Naive thymus-derived CD4-positive, alpha-beta T cell (primary cell): ENCODE measurements at places on chromosomes 3 and 15. TPM values are rescaled to one million over a fixed set of nuclear protein-coding genes. Genes with fewer than 3 reads are reported as not detected.
A peak's percentile ranks its signal among the peaks of the same experiment; 100 is the strongest.

DNA sequence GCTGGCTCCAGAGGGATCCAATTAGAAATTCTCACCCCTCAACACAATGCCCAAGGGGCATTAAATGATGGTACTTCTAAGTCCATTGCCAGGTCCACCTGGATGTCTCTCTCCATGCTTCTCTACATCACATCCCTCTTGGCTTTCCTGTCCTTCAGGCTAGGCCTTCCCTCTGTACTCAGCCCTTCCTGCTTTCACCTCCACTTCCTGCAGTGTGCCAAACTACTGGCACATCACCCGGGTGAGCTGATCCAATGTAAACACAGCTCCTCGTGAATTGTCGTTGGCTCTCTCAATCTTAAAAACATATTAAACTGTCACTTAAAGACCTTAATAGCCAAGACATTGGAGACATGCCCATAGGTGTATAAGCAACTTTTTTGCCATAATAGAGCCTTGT is 4.0 kb downstream of the LMCD1 start:
- DNase-seq: no peak

GRCh38 chr15:55499151-55499550 is 8.9 kb downstream of the DNAAF4 start:
- no peak for DNase-seq

DNA sequence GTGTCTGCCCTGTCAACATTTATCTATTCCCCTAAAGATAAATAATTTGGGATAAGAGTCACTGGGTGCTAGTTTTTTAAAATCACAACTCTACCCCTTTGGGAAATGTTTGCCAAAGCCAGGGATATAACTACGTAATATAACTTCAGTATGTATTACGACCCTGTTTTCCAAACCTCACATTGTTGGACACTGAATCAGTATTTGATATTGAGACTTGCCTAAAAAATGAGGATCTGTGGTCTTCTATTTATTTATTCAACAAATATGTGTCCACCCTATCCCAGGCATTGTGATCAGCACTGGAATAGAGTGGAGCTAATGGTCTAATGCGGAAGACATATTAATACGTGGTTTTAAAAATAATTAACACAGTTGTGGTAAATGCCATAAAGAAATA is 4.5 kb upstream of the MGA start:
- no peak for DNase-seq

GRCh38 chr15:25710184-25710583 is 152.9 kb downstream of the ATP10A start:
- peak; percentile 31 for DNase-seq

The ITPKA gene
- total RNA-seq: not detected

The IGF1R gene
- 165 TPM for total RNA-seq

DNA sequence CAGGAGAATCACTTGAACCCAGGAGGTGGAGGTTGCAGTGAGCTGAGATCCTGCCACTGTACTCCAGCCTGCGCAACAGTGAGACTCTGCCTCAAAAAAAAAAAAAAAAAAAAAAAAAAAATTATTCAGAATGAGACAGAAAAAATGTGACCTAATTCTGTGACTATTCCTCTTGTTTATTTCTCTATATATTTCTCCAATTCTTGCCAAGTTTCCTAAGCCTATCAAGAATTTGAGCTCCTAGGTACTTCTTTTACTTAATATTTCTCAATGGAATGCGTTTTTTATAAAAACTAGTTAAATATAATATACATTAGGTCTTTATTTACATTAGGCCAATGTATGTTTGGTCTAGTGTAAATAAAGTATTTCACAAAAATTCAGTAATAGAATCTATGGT is 86.8 kb downstream of the NAALADL2 start:
- no peak for DNase-seq

DNA sequence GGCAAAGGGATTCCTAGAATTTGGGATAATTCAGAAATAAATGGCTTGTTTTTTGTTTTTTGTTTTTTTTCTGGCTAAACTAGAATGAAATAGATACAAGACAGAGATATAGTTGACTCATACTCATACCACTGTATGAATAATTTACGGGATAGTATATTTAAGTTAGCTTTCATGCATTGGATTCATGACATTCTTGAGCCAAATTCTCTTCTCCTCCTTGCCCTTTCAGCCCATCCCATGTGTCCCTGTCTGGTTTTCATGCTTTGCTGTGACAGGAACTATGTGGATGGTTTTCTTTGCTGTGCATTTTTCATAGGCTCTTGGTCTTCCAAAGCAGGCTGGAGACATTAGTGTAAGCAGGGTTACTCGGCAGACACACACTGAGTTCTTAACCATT is 66.6 kb upstream of the UMPS start:
- DNase-seq: no peak

- DNase-seq: no peak
Measured at GRCh38 chr3:113088616-113089015, 97.8 kb downstream of the GTPBP8 start.

The CHRFAM7A gene
- 2.9 TPM for total RNA-seq

DNA sequence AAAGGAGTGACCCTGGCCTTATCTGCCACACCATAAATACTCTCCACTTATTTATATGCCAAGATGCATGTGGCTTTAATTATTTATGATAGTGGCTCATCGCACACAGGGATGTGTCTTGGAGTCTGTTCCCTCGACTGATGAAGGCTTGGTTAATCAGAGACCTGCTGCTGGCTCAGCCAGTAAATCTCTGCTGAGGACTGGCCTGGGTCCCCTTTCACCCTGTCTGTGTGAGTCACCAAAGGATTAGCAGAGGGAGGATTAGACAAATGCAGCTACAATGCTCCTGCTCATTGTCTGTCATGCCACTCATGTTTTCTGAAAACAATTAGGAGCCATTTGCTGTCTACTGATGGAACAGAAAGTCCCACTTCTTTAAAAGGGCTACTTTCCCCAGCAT is 226.8 kb downstream of the NTRK3 start:
- DNase-seq: no peak

GRCh38 chr3:24006-24405 is 172.6 kb upstream of the CHL1 start:
- no peak for DNase-seq

The ACP3 gene
- total RNA-seq: not detected in 2 replicates

- DNase-seq: no peak
Measured at GRCh38 chr3:61438253-61439121, 122.9 kb upstream of the PTPRG start.

GRCh38 chr3:59685432-59685831 is 635.6 kb upstream of the CFAP20DC start:
- DNase-seq: no peak

The APOD gene
- total RNA-seq: not detected

GRCh38 chr3:191702121-191702520 is 241.2 kb downstream of the PYDC2 start:
- DNase-seq: no peak

- DNase-seq: no peak
Measured at GRCh38 chr3:45126730-45127129, 19.4 kb downstream of the CDCP1 start.

GRCh38 chr3:121295452-121295851 is 250.3 kb downstream of the POLQ start:
- DNase-seq: no peak

DNA sequence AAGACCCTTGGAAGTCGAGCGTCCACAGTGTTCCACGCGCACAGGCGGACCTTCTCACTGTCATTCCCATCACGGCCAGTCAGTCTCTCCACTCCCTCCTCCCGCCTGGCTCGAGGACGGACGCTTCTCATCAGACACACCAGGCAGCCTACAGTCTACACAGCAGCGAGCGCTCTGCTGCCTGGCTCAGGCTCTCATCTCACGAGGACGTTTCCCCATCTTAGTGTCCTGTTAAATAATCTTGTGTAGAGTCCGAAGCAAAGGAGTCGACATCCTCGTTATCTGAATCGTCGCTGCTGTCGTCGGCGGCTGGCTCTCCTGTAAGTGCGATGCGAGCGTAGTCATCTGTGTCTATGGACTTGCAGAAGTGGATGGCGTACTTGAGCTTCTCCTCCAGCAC is 12.4 kb upstream of the OCA2 start:
- DNase-seq: no peak

DNA sequence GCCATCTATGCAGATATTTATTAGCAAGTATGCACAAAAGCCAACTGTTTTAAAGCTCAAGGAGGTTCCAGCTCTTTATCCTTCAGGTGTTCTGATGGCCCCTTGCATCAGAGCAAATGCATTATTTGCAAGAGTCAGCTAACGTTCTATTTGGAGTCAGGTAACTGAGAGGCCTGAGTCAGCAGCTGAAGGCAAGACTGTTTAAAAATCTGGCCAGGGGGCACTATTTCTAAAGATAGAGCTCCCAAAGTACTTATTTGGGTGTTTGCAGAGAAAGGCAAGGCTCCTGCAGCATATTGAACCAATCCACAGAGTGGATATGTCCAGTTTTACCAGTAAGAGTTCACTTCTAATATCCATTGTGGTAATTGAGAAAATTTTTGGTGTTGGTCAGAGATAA is 146.1 kb downstream of the LRTM1 start:
- no peak for DNase-seq

- no peak for DNase-seq
Measured at GRCh38 chr3:128603811-128604775, 46.5 kb downstream of the RPN1 start.

DNA sequence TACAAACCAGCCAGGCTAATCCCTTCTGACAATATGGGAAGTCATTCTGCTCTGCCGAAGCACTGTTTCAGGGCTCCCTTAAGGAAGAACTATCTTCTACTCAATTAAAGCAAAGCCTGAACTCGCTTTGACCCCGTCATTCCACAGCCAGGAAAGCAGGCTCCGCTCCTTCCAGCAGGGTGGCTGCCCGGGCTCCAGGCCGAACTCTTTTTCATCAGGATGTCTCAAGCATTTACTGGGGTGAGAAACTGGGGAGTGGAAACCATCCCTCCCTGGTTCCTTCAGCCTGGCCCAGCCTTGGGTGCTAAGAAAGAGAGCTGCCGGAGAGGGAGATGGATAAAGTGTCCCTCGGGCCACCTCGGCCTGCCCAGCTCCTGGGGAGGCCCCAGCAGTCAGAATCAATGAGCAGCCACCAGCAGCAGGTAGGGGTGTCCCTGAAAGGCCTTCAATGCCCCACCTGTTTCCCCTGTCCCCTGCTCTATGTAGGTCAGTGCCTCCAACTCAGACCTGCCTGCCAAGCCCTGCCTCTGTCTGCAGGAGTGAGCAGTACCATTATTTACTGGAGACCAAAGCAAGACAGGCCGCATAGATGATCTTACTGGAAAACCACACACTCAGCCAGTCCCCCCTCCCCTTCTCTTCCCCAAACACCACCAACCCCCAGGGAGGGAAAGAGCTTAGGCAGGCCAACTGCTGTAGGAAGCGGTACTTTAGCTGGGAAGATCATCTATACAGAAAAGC is 225.6 kb upstream of the TLE3 start:
- DNase-seq: no peak

DNA sequence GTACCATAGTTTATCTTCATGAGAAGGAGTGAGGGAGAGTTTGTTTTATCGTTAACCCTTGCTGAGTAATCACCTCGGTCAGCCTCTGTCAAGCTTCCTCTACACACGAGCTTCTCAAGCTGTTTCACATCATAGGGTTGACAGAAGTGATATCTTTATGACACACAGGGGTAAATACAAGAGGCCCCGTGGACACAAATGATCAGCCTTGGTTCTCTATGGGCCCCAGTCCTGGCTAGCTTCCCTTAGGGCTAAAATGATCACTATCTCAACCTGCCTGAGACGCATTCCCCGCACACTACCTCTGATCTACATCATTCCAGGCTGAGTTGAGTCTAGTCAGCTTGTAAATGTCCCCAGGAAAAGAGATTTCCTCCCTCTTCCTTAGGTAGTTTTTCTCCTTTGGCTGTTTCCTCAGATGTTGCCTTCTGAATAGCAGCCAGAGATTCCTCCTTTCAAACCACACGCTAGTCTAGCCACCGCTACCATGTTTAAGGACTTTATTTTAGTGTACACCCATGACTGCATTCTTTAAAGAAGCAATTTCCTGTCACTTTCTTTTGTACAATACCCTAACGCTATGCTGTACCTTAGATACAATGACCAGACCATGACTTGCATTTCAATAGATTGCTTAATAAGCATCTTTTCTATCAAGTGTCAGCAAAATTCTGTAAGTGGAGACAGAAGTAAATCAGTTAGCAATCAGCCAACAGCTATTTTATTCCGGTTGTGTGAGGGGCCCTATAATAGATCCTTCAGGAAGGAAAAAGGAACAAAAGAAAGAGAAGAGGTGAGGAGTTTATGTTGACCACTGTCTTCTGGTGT is 35.1 kb upstream of the PPARG start:
- DNase-seq: no peak

The LDHAL6B gene
- total RNA-seq: not detected

The HRH1 gene
- total RNA-seq: not detected

DNA sequence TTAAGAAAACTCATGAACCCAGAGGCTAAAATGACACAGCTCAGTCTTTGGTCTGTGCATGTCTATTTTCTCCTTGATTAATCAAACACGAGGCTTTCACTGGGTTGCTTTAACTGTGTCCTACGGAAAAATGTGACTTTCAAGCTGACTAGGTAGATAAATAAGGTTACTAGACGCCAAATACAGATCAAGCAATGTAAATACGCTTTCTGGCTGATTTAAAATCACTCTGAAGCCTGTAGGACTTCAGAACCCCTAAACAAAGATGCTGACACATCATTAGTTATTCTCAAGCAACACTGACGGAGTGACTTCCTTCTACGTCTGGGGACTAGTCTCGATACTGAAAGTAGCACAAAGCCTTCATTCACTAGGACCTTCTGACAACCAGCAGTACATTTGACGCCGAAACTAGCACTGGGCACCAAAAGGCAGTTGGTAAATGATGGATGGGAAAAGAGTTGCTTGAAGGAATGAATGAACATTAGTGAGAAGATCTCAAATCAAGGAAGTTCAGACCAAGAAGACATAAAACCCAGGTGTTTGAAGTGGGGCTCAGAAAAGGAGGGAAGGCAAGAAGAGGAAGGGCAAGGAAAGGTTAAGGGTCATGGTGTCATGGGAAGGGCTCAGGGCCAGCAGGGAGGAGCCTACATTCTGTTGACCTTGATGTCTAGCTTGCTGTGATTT is 67.1 kb upstream of the CDV3 start:
- peak; percentile 56 for DNase-seq

The CGNL1 gene
- total RNA-seq: not detected

DNA sequence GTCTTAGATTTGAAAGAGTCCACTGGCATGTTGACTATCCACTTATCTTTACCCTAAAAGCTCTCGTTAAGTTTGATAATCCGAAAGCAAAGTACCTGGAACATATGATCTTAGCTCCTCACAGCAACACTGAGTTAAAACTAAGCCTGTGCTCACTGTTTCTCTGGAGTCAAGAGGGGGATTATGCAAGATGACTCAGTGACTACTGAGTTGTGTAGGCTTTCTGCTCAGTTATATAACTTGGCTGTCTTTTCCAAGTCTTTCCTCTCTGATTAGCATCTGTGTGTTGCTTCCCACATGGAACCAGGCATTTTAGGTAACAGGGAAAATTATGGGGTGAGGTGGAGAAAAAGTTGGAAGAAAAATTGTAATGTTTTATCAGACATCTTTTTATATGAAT is 31.2 kb upstream of the MYO5C start:
- DNase-seq: no peak

- DNase-seq: no peak
Measured at GRCh38 chr3:152823781-152824180, 11.2 kb upstream of the P2RY1 start.
